ENCODE measurements at places on chromosomes 5 and 9.

- DNase-seq = no peak
Observed at GRCh38 chr5:173622183-173623047, 6.0 kb upstream of the BOD1 start.

DNA sequence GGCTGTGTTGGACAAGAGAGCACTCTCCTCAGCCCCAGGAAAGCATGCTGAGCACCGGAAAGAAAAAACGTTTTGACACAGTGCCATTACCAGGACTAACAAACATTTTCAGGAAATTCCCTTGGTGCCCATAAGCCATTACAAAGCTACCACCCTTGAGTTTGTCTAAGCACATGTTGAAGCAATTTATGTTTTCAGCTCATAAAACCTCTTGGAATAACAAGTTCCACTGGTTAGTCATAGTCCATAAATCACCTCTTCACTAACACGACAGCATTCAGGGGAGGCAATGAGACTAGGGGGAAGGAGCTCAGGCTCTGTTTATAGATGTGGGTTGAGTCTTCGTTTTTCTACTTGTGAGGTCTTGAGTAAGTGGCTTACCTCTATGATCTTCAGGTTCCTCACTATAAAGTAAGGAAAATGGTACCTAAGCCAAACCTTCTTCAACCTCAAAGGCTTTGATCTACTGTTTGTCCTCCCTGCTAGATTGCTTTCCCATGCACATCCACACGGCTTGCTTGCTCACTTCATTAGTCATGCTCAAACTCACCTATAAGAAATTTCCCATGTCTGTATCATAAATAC, 65.4 kb downstream of the DRD1 start:
- DNase-seq = no peak

DNA sequence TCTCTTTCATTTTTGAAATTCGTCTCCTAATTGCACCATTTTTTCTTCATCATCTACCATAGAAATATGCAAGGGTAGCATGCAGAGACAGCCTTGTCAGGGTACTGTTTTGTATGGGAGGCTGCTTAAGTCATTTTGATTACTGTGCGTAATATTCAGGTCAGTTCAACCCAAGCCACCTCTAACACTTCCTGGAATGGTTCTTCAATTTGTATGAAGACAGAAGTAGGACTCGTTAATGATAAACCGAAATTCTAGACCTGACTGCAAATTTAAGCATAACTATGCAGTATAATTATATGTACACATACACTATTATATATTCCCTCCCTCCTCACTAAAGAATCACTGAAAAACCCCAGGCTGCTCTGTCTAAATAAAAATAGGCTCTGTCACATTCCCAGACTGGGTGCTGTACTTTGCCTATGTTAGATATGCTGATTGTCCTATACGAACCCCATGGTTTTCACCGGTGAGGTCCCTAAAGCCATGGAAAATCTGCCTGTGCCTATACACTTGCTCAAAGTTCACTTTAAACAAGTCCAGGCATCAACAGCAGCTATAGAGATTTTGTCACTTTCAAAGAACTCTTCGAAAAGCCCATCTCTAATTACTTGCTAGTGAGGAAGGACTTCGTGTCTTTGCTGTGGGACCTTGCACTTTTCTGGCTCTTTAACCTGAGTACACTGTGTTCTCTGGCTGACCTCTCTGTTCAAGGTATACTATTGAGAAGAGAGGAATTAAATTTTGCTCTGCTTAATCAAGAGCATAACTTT, 352.1 kb upstream of the CD180 start:
- no peak for DNase-seq

GRCh38 chr5:4137781-4138180, 542.1 kb downstream of the IRX1 start:
- DNase-seq = no peak

- no peak for DNase-seq
Observed at GRCh38 chr5:118578093-118578492, 410.3 kb downstream of the DTWD2 start.

- DNase-seq = no peak
Observed at GRCh38 chr5:96624596-96624995, 37.6 kb upstream of the CAST start.

- no peak for DNase-seq
Observed at GRCh38 chr5:170372971-170373370, 16.2 kb downstream of the KCNMB1 start.

- DNase-seq = peak; percentile 55
Observed at GRCh38 chr5:118902656-118903438, 85.5 kb downstream of the DTWD2 start.

DNA sequence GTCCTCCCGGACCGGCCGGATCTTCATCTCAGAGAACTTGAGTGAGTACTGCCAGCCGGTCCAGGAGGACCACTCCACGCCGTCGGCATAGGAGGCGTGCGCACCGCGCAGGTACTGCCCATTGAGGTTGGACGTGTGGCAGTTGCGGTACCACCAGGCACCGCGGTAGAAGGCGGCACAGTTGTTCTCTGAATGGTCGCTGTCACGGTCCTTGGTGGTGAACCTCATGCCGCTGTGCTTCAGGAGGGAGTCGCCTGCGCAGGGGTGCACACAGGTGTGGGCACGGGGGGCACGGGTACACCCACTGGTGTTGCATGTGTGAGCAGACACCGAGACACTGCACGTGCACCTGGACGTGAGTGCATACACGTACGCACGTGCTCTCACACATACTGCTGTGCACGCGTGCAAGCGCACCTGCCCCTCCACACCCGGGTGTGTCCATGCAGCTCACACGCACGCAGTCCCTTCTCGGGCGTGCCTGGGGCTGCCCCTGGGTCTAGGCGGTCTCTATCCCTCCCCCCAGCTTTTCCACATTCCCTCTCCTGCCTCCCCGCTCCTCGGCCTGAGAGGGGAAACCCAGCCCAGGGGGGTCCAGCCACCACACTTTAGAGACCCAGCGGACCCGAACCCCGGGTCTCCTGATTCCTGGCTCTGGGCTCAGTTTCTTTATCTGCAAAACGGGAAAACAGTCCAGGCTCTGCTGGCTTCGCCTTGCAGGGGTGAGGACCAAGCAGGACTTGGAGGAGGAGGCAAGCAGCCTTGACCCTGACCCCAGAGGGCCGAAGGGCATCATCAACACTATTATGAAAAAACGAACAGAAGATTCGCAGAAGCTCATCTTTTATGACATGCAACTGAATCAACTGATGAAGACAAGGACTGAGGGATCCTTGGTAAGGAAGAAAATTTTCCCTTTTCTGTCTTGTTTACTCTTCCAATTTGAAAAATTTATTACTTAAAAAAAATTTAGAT, 7.7 kb upstream of the QRFP start:
- no peak for DNase-seq

DNA sequence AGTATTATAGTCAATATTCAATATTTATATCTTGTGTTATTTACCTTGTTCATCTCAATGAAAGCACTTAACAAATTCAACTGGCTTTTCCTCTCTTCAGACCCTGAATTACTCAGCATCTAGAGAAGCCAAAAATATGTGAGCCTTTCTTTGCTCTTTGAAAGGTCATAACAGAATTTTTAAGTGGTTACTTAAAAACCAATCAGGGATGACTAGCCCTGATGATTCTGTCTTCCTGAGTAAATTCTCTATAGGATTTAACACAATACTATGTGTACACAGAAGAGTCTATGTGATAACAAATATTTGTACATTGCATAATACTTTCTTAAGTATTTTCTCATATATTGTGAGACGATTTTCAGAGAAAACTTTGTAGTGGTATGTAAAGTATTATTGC, 546.3 kb downstream of the MAT2B start:
- DNase-seq = no peak

DNA sequence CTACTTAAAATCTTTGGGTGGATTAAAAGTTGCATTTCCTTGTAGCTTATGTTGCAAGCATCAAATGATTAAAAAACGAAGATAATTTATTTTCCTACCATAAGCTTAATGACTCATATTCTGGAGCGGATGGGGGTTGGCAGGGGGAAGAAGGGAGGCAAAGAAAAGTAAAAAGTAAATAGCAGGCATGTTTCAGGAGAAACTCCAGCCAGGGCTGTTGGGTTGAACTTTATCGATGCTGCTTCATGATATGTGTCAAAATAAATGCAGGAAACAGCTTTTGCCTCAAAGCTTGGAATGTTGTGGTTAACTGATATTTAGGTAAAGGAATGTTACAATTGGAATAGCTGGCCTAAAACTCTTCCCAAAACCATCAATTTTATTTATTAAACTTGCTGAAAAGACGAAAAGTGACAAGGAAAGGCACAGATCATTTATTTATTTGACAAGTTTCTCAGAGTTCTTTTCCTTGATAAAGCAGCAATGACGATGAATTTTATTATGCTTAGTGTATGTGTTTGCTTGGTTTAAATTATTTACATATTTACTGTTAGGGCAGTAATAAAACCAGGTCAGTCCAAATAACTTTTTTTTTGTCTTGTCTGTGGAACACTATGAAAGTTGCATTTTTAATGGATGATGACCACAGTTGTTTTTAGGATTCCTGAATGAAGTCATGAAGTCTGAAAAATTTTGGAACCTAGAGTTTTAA, 177.9 kb downstream of the PCSK1 start:
- DNase-seq = no peak

- DNase-seq = no peak
Observed at GRCh38 chr5:40446910-40447309, 232.8 kb upstream of the PTGER4 start.

DNA sequence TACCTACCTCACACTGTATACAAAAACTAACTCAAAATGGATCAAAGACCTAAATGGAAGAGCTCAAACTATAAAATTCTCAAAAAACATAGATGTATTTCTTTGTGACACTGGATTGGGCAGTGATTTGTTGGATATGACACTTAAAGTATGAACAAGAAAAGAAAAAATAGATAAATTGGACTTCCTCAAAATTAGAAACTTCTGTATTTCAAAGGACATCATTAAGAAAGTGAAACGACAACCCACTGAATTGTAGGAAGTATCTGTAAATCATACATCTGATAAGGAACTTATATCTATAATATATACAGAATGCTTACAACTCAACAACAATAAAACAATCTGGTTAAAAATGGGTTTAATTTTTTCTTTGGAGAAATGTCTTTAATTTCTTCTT, 96.7 kb downstream of the NRG2 start:
- DNase-seq = no peak

DNA sequence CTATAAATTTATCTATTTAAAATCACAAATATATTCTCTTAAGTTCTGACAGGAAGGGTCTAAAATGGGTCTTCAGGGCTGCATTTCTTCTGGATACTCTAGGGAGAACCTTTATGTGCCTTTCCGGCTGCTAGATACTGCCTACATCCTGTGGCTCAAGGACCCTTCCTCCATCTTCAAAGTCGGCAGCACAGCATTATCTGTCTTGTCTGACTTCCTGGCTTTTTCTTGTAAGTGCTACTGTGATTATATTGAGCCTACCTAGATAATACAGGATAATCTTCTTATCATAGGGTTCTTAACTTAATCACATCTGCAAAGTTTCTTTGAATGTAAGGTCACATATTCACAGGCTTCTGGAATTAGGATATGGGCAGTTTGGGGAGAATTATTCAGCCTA, 943.8 kb upstream of the TYRP1 start:
- no peak for DNase-seq

DNA sequence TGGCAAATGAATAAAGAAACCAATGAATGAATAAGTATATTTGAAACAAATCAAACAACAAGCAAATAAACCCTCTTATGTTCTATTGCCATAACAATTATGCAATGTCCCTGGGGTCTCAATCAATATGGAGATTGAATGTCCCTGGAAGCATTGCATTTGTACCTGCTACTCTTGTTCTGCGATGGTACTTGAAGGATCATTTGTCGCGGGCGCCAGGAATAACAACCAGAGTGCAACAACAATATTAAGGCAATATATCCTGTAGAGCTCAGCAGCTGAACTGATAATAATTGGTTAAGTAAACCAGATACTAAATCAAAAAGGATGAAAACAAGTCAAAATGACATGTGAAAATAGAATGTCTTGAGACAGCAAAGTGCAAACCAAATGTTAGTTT, 1001.9 kb upstream of the NUDT12 start:
- no peak for DNase-seq

GRCh38 chr5:16600397-16600796, 16.4 kb downstream of the RETREG1 start:
- DNase-seq = no peak

DNA sequence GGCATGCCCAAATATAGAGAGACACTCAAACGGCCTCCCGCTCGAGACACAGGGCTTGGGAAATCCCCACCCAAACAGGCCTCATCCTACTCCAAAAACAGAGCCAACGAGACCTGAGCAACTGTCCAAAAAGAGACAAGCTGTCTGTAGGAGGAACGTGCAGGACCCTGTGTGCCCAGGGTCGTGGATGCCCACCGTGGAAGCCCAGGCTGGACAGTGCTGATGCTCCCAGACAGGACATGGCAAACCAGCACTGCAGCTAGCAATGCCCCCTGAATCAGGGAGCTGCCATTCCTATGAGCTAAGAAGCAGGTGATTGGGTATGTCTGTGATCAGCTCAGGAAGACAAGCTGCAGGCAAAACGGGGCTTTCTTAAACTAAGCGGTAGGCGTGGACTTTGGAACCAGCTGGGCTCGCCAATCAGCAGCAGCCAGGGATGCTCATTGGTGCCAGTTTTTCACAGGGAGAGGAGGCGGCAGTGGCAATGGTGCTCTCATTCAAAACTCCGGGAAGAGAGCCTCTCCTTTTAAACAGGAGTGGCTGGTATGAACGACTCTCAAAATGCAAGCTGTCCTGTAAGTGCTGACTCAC, 113.1 kb upstream of the IRX2 start:
- no peak for DNase-seq

GRCh38 chr9:105141146-105141975, 103.1 kb upstream of the SLC44A1 start:
- no peak for DNase-seq

GRCh38 chr5:11709021-11709420, 195.2 kb downstream of the CTNND2 start:
- no peak for DNase-seq

DNA sequence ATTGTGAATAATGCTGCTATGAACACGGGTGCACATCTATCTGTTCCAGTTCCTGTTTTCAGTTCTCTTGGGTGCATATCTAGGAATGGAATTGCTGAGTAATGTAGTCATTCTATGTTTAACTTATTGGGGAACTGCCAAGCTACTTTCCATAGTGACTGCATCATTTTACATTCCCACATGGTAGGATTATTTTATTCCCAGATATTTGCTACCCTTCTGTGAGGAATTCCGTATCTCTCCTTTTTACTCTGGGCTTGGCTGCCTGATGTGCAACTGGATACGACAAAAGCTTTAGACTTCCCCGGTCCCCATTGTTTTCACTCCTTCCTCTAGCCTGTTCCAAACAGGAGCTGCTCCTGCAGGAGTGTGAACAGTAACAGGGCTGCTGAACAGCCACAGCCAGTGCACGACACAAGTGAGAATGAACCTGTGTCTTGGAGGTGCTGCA, 7.2 kb downstream of the TAS2R1 start:
- no peak for DNase-seq

DNA sequence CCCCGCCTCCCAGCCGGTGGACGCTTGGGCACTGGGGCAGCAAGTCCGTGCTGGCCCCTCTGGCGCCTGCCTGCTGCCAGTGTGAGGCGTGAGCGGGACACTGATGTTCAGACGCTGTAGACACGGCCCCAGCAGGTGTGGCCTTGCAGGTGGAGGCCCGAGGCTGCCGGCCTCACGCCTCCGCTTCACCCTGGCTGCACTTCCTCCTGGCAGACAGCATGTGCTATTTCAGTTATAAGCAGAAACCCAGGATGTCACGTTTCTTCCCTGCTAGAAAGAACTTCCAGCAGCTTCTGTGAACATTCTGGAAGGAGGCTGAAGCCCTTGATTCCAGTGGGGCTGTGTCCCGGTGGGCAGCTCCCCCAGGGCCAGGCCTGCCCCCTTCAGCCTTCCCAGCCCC, 114.8 kb upstream of the FCN2 start:
- no peak for DNase-seq

Measured in NCI-H1694 treated with DMSO at 0.1 percent for 48 hours (cell line).